ENCODE measurements at places on chromosomes 12 and 14. TPM values are rescaled to one million over a fixed set of nuclear protein-coding genes. Genes with fewer than 3 reads are reported as not detected.
A peak's percentile ranks its signal among the peaks of the same experiment; 100 is the strongest.

Gene TMEM229B
- 13.7 TPM for total RNA-seq

Gene KIF5A
- total RNA-seq: 0.05 TPM

Gene AQP2
- total RNA-seq: 0.05 TPM

Gene DLK1
- total RNA-seq: 4.8 TPM

Gene NOXRED1
- 0.19 TPM for total RNA-seq

Gene INF2
- 8.7 TPM for total RNA-seq

Gene PARP2
- 17.0 TPM for total RNA-seq

DNA sequence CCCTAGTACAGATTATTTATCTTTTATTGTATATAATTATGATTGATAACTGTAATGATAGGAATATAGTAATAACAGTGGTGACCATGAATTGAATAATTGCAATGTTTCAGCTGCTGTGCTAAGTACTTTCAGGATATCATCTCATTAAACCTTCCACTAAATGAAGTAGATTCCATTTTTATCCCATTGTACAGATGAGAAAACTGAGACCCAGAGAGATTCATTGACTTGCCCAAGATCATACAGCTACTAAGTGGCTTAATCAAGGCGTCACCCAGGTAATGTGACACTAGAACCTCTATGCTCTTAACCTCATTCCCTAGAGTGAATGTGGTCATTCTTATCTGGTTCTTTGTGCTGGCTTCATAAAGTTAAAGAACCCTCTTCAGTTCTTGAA lies 124.6 kb downstream of the KTN1 start:
- H3K27ac ChIP-seq: no peak overlapping the region
- no peak for DNase-seq
- no peak overlapping the region for H3K4me3 ChIP-seq
- H3K4me1 ChIP-seq: peaks cover 18% of the 10 kb centered on the region

GRCh38 chr12:119446459-119446858 lies 111.9 kb downstream of the CCDC60 start:
- H3K27ac ChIP-seq: no peak overlapping the region
- no peaks in the 10 kb centered on the region for H3K36me3 ChIP-seq
- H3K27me3 ChIP-seq: no peaks in the 10 kb centered on the region
- no peaks in the 10 kb centered on the region for H3K4me1 ChIP-seq

- no peak overlapping the region for H3K4me3 ChIP-seq
- no peak overlapping the region for H3K27ac ChIP-seq
- H3K27me3 ChIP-seq: no peaks in the 10 kb centered on the region
- no peaks in the 10 kb centered on the region for H3K4me1 ChIP-seq
- no peaks in the 10 kb centered on the region for H3K36me3 ChIP-seq
These were observed 101.8 kb upstream of the CCND2 start for GRCh38 chr12:4171742-4172141.

DNA sequence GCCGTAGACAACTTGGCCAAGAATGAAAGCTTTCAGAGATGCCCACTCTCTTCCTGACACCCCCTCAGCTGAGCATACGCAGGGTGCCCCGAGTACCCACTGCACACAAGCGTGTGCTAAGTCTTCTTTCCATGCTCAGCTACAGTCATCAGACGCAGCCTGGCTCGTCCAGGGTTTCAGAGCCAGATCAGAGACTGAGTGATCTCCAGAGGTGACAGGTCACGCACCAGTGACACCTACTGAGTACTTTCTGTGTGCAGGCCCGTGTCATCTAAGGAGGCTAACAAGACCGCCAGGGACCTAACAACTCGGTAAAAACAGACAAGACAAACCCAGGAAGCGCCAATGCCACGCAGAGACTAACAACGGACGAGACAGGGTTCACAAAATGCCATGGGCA lies 25.1 kb downstream of the STX2 start:
- no peak overlapping the region for H3K27ac ChIP-seq
- no peaks in the 10 kb centered on the region for H3K4me1 ChIP-seq
- H3K36me3 ChIP-seq: peaks cover 8% of the 10 kb centered on the region
- H3K4me3 ChIP-seq: no peak overlapping the region
- H3K27me3 ChIP-seq: no peaks in the 10 kb centered on the region
- DNase-seq: no peak

DNA sequence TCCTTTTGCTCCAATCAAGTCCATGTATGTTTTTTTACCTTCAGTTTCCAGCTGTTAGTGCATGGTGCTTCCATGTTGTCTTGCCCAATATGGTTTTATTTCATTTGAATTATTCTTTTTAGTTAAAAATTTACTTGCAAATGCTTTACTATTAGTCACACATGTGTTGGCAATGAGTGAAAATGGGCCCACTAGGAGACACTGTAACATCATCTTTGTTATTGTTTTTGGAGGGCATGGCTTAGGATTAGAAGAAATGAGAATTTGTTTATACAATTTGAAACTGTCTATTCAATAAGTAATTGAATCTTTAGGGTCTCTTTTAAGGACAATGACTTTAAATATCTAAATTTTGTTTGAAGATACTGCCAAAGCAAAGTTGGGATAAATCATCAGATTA lies 133.7 kb downstream of the BRMS1L start:
- no peaks in the 10 kb centered on the region for H3K27me3 ChIP-seq
- no peak for DNase-seq
- H3K4me1 ChIP-seq: no peaks in the 10 kb centered on the region
- no peaks in the 10 kb centered on the region for H3K36me3 ChIP-seq

GRCh38 chr12:123860377-123860776 lies 98.3 kb downstream of the DNAH10 start:
- H3K4me3 ChIP-seq: no peak overlapping the region
- DNase-seq: no peak
- no peak overlapping the region for H3K27ac ChIP-seq
- no peaks in the 10 kb centered on the region for H3K27me3 ChIP-seq

- no peaks in the 10 kb centered on the region for H3K36me3 ChIP-seq
- DNase-seq: no peak
- no peak overlapping the region for H3K27ac ChIP-seq
- no peaks in the 10 kb centered on the region for H3K27me3 ChIP-seq
- no peak overlapping the region for H3K4me3 ChIP-seq
- peaks cover 3% of the 10 kb centered on the region for H3K4me1 ChIP-seq
These were observed 34.6 kb upstream of the TMX1 start for GRCh38 chr14:51205486-51205885.

GRCh38 chr12:19884021-19884492 lies 444.8 kb downstream of the AEBP2 start:
- H3K4me3 ChIP-seq: no peak overlapping the region
- DNase-seq: no peak
- H3K36me3 ChIP-seq: no peaks in the 10 kb centered on the region
- H3K4me1 ChIP-seq: no peaks in the 10 kb centered on the region
- no peak overlapping the region for H3K27ac ChIP-seq
- H3K27me3 ChIP-seq: no peaks in the 10 kb centered on the region

DNA sequence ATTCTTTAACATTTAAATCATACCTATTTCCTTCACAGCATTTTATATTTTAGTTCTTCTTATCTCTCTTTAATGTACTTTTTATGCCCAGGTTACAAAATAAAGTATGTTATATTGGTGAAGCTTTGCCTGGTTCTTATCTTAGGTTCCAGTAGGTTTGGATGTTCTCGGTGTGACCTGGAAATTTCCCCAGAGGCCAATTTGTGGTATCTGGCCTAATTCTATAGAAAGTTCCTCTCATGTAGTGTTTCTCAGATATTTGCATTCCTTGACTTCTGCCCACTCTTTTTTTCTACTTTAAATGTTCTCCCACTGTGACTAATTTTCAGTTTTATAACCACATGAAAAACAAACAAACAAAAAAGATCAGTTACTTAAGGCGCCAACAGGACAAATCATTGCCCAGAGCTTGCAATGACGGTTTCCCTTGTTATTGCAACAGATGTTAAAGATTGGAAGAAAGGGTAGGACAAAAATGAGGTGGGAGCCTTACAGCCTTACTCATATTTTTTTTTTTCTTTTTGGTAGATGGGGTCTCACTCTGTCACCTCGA lies 41.2 kb upstream of the PPM1H start:
- H3K27ac ChIP-seq: no peak overlapping the region
- DNase-seq: no peak
- H3K4me3 ChIP-seq: no peak overlapping the region

DNA sequence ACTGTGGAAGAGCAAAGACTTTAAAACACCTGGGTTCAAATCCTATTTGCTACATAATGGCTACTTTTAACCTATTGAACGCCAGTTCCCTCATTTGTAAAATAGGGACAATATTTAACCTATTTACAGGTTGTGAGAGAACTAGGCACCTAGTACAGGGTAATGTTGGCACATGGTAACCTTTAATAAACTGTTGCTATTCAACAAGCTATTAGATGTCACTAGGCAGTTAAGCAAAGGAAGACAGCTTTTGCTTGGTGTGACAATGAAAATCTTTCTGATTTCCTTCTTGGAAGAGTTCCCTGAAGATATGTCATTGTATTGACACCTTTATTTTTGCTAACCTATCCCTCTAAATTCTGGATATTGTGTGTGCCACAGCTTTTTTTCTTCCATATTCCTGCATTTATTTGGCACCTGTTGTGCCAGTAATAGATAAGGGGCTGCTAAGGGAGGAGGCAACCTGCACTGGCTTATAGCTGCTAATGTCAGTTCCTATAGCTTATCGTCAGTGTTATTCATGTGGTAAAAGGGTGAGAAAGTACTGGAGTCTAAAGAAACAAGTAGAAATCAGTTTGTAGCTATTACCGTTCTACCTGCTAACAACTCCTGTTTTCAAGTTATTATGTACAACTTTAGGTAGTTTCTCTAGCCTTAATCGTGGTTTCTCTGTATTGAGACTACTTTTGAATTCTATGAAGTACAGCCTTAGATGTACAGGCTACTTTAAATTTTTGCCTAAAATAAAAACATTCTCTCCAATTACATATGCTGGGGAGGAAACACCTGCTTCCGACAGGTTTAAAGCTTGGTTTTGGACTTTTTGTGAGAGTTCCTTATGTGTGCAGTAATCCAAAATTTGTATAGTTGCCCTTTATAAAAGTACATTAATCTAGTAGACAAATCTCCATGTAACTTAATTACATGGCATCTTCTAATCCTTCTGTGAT lies 24.3 kb downstream of the HIF1A start:
- H3K4me3 ChIP-seq: no peak overlapping the region
- H3K27me3 ChIP-seq: no peaks in the 10 kb centered on the region
- peaks cover 11% of the 10 kb centered on the region for H3K4me1 ChIP-seq
- peak; percentile 21 for DNase-seq
- peak overlapping the region; percentile 63 for H3K27ac ChIP-seq
- H3K36me3 ChIP-seq: peaks cover 6% of the 10 kb centered on the region

DNA sequence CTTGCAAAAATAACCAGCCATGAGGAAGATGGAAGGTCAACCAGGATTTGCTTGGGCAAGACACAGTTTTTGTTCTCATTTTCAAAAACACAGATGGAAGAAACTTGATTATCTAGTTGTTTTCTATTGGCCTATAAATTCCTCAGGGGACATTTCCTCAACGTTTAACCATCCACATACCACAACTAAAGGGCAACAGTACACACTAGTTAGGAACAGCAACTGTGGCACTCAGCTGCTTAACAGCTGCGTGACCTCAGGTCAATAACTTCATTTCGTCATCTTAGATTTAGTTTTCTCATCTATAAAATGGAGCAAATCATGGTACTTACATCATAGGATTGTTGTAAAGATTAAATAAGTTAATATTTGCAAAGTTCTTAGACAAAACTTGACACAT lies 18.7 kb downstream of the SSTR1 start:
- no peaks in the 10 kb centered on the region for H3K27me3 ChIP-seq
- no peak overlapping the region for H3K4me3 ChIP-seq
- H3K27ac ChIP-seq: no peak overlapping the region

- H3K27me3 ChIP-seq: no peaks in the 10 kb centered on the region
- no peak overlapping the region for H3K27ac ChIP-seq
- no peaks in the 10 kb centered on the region for H3K4me1 ChIP-seq
- H3K36me3 ChIP-seq: no peaks in the 10 kb centered on the region
- no peak for DNase-seq
These were observed 10.3 kb downstream of the DAO start for GRCh38 chr12:108890208-108890607.

DNA sequence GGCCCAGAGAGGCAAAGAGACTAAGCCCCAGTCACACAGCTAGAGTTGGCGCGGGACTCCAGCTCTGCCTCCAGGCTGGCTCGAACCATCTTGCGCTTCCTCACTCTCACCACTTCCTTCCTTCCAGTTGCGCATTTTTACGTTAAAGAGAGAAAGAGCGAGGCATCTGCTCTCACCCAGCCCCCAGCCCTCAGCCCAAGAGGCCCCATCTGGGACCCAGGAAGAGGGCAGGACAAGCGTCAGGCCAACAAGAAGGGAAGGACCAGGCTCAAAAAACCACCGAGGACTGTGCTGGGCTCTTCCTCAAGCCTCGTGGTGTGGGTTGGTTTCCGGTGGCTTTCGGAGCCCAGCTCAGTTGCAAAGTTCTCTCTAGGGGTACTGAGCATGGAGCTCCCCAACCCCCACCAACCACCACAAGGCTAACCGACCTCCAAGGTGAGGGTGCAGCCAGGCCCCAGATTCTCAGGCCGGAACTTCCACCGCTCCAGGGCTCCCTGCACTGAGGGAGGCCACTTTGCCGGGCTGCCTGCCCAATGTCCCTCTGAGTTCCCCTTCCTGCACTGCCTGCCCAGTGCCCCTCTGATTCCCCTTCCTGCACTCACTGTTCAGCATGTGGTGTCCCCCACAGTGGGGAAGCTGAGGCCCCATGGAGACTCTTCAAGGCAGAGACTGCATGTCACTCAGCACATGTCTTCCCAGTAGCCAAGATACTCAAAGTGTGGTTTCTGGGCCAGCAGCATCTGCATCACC lies 35.9 kb downstream of the TESC start:
- no peaks in the 10 kb centered on the region for H3K27me3 ChIP-seq
- peaks cover 57% of the 10 kb centered on the region for H3K4me1 ChIP-seq

- no peaks in the 10 kb centered on the region for H3K36me3 ChIP-seq
- no peak within 1 kb of the TSS for H3K27ac ChIP-seq
- H3K27me3 ChIP-seq: no peaks in the 10 kb centered on the region
- peaks cover 4% of the 10 kb centered on the region for H3K4me1 ChIP-seq
These were observed at the start of gene AKAP6 for GRCh38 chr14:32329146-32329545. Gene AKAP6, plus strand, starts transcription at chr14:32329298. Its CDS starts 104,196 bp downstream, at chr14:32433494.

GRCh38 chr12:89750389-89751351 lies 42.0 kb upstream of the ATP2B1 start:
- H3K27me3 ChIP-seq: no peaks in the 10 kb centered on the region
- H3K27ac ChIP-seq: no peak overlapping the region
- DNase-seq: no peak
- H3K4me3 ChIP-seq: no peak overlapping the region
- H3K36me3 ChIP-seq: no peaks in the 10 kb centered on the region
- H3K4me1 ChIP-seq: no peaks in the 10 kb centered on the region

- DNase-seq: no peak
- no peak overlapping the region for H3K27ac ChIP-seq
- H3K4me1 ChIP-seq: peaks cover 12% of the 10 kb centered on the region
- H3K36me3 ChIP-seq: no peaks in the 10 kb centered on the region
These were observed 7.5 kb upstream of the ZFP36L1 start for GRCh38 chr14:68800390-68800789.

- H3K27ac ChIP-seq: no peak overlapping the region
- peaks cover 35% of the 10 kb centered on the region for H3K36me3 ChIP-seq
- no peak overlapping the region for H3K4me3 ChIP-seq
- H3K27me3 ChIP-seq: no peaks in the 10 kb centered on the region
These were observed 43.7 kb downstream of the DUSP16 start for GRCh38 chr12:12518919-12519318.

All from thymus (tissue), 14 donors.